Psoas muscle (tissue), 8 donors: ENCODE measurements at places on chromosomes 7 and 10. TPM values are rescaled to one million over a fixed set of nuclear protein-coding genes. Genes with fewer than 3 reads are reported as not detected.

The PVRIG gene
- 0.61 TPM for total RNA-seq

The MKI67 gene
- 0.19 TPM for total RNA-seq

The CACNB2 gene
- total RNA-seq, result 0.50 TPM

The EIF4H gene
- total RNA-seq, result 270 TPM

The CTAGE8 gene
- 0.15 TPM for total RNA-seq

The ELN gene
- 41.1 TPM for total RNA-seq

The EPHB6 gene
- total RNA-seq, result 0.57 TPM

The HABP2 gene
- 0.15 TPM for total RNA-seq

The UCMA gene
- not detected for total RNA-seq

The SPRN gene
- not detected for total RNA-seq
